Stimulated activated CD4-positive, alpha-beta T cell treated with anti-CD3 and anti-CD28 coated beads, Interleukin-15, amount 100 ng/mL, for 48 hours (primary cell): ENCODE measurements at places on chromosomes 1 and 21.

GRCh38 chr1:33971018-33971710 lies 107.3 kb downstream of the HMGB4 start:
- DNase-seq, result no peak

- no peak for DNase-seq
These were observed 865 bp upstream of the PTPN22 start for GRCh38 chr1:113872219-113872935.

DNA sequence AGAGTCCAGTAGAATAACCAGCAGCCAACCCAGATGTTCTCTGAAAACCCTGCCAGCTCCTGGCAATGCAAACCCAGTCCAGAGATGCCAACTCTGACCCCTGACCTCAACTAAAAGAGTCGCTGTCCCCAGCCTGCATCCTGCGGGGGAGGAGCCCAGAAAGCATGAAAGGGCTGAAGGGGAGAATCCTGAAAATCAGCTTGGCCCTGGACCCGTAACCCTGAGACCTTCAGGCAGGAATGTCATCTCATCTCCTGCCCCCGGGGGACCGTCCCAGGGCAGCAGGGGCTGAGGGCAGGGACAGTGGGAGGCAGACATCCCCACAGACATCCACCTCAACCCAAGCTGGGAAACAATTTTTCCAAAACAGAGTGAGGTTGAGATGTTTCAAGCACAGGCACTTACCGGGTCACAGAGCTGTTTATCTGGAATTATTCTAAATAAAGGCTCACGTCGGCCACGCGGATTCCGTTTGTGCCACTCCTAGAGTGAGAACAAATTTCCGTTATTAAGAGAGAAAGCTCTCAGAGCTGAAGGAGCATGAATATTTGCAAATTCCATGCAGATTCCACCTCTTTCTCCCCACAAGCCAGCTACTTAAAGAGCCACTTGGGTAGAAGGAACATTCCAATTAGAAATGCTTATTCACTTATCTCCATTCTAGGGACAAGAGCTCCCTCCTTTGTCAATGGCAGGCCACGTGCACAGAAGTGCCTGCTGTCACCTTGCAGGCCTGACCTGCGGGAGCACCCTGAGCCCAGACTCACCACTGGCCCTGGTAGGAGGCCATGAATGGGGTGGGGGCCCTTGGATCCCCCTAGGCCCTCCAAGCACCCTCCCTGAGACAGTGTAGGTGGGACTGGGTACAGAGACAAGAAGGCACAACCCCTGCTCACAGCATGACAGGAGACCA lies 240.1 kb downstream of the NPHP4 start:
- DNase-seq, result no peak

DNA sequence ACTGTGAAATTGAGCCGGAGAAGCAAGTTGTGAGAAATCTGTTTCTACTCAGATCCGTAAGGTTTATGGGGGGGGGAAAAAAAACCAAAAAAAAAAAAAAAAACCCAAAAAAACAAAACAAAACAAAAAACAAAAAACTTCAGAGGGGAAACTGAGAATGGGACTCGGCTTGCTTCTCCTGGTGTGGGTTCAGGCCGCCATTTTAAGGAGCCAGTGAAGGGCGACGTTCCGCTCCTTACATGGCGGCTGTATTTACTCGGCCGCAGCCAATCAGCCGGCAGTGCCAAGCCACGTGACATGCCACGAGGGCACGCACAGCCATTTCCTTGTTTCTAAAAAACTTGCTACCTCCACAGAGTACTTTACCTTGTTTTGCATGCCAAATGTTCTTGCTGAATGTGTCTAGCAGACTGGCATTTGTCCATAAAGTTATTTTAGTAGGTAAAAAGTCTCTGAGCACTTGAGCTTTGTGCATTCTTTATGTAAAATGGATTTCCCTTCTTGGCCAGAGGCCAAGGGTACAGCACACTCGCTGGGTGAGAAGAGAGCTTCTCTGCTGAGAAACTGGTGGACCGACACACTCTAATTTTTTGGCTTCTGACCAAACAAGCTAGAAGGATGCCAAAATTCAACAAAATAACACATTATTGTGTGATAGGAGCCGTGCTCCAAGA lies 101.8 kb downstream of the NFIA start:
- no peak for DNase-seq

DNA sequence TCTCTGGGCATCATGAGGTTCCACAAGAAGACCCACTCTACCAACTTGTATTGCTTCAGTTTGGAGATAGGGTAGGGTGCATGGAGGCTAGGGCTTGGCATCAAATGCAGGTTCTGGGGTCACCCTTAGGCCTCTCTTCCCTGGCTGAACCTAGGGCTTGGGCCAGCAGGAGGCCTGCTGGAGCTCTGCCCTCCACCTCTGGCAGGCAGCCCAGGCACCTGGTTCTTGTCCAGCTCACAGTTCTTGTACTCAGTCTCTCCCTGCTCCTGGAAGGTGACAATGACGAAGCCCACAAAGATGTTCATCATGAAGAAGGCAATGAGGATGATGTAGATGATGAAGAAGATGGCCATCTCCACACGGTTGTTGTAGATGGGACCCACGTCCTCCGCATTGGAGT lies 37.5 kb upstream of the KIF21B start:
- DNase-seq, result no peak

DNA sequence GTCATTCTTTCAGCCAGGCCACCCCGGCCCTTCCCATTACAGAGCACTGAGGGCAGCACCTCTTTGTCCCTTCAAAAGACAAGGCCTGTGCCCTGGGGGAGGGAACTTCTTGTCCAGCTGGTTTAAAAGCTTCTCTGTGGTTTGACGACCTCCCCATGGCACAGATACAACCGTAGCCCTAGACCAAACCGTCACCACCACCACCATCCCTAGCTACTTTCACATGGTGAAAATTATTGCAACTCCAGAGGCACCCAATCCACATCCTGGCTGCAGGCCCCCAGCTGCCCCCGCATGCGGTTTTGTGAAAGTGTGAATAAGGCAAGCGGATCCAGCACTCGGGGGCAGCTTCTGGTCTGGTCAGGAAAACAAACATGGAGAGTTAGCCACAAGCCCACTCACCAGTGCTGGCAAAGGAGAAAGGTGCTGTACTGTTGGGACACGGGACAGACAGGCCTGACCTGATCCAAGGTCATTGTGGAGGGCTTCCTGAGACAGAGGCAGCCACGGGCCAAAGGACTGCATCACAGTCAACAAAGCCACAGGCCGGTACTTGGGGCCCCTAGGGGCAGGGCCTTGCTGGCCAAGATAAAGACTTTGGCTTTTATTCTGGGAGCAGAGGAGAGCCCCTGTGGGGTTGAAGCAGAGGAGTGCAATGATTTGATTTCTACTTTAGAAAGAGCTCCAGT lies 31.2 kb downstream of the CDCA8 start:
- DNase-seq, result no peak

DNA sequence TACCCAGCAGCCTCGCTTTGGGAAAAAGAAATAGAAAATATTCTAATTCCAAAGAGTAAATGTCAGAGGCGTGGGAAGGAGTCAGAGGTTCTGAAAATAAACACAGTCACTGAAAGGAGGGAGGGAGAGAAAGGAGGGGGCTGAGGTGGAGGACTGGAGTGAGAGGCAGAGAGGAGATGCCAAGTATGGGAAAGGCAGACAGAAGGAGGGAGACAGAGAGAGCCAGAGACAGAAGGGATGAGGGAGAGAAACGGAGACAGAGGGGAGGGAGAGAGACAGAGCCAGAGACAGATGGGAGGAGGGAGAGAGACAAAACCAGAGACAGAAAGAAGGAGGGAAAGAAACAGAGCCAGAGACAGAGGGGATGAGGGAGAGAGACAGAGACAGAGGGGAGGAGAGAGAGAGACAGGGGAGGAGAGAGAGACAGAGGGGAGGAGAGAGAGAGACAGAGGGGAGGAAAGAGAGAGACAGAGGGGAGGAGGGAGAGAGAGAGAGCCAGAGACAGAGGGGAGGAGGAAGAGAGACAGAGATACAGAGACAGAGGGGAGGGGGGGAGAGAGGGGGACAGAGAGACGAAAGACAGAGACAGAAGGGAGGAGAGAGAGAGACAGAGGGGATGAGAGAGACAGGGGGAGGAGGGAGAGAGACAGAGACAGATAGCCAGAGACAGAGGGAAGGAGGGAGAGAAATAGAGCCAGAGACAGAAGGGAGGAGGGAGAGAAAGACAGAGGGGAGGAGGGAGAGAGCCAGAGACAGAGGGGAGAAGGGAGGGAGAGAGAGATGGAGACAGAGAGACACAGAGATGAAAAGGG lies 525.5 kb downstream of the MATN1 start:
- DNase-seq, result no peak

DNA sequence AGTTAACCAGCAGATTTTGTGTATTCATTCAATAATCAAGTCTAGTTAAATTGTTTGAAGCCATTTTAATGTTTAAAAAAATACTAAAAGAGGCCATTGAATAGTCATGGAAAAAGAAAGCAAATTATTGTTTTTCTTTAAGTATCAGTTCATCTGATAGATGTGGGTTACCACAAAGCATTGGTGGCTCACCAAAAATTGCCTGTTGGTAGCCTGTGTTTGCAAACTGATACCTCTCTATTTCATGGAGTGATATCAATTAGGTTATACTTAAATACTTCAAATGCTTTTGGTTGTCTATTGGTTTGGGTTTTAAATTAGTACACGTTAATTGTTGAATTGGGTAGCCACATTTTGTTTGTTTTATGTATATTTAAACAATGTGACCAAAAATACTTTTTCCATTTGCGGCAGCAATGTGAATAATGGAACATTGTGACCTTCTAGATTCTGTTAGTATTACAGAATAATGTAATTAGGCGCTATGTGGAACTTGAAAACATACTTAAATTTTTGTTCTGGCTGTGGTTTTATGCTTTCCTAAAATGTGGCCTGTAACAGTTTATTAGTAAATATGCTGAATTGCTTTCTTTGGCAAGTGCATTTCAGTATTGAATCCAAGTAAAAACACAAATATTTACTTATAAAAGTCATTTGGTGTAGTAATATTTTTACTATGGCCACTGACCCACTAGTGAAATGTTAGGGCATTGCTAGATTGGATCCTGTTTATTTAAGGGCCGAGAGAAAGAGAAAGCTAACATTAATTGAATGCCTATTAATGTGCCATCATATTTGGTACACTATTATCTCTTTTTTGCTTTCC lies 37.1 kb upstream of the NBL1 start:
- DNase-seq, result peak; percentile 20

DNA sequence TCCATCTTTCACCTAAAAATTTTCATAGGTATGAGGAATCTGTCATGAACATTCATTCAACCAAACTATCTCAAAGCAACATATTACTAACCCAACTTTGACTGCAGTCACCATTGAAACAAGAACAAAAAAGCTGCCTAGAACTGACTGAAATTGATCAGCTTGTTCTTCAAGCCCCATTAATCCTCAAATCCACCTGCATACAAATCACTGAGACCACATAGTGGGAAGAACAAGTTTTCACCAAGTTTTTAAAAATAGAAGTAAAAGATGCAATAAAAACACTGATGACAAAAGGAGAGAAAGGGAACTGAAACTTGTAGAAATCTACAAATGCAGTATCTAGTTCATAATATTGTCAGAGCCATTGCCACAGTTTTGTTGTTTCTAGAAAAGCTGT lies 6.1 kb downstream of the SORT1 start:
- no peak for DNase-seq

- no peak for DNase-seq
These were observed 61.1 kb upstream of the LRP8 start for GRCh38 chr1:53388963-53389362.

DNA sequence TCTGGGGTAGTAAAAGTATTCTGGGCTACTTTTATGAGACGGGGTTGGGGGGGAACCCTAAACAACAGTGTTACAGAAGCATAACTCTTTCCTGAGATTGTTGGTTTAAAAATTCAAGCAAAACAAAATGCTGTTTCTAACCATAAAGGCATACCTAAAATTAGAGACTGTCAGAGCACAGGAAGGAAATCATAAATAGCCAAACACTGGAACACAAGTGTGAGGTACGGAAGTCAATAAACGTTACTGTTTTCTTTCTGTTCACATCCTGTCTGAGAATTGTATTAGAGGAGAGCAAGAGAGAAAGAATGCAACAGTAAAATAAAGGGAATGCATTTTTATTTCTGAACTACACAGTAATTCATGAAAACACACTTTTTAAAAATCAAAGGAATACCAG lies 42.8 kb upstream of the IL12RB2 start:
- DNase-seq, result no peak

DNA sequence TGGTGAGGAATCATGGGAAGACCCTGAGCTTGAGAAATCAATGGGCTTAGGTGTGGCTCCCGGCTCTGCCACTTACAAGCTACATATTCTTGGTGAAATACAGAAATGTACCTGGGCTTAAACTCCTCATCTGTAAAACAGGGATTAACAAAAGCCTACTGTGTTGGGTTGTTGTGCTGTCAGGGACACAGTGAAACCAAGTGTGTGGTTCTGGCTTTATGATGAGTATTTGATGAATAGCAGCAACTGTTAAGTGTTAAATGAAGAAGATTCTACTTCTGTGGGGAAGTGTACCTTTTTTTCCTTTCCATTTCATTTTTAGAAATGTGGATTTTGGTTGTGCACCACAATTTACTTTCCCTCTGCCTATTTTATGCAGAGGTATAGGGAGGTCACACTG lies 41.1 kb upstream of the DUSP10 start:
- no peak for DNase-seq
